ENCODE measurements at places on chromosomes 3 and 15. TPM values are rescaled to one million over a fixed set of nuclear protein-coding genes. Genes with fewer than 3 reads are reported as not detected.

Gene WNT5A
- total RNA-seq = 18.6 TPM

Gene CCDC13
- total RNA-seq = 0.28 TPM

Gene SOX14
- not detected for total RNA-seq

Gene GOLGA6B
- total RNA-seq = 0.15 TPM

Gene CCR1
- 2.2 TPM for total RNA-seq

Gene LRRC34
- total RNA-seq = 4.3 TPM

Gene TM6SF1
- 2.7 TPM for total RNA-seq

Gene EIF3J
- total RNA-seq = 50.0 TPM

Gene KBTBD13
- 0.07 TPM for total RNA-seq

Gene LMAN1L
- not detected for total RNA-seq

Gene ADGRG7
- not detected for total RNA-seq

Gene CNTN3
- total RNA-seq = 5.2 TPM

Gene ATP10A
- 2.0 TPM for total RNA-seq

Gene TOPAZ1
- not detected for total RNA-seq

Gene RETNLB
- total RNA-seq = not detected

Gene ACOX2
- 23.2 TPM for total RNA-seq

Gene SERPINI2
- not detected for total RNA-seq

Gene ZBTB47
- total RNA-seq = 17.6 TPM

Gene TEX55
- total RNA-seq = not detected

Gene SAMMSON
- total RNA-seq = 0.20 TPM

Gene STRIT1
- not detected for total RNA-seq

Gene SPINT1
- 131 TPM for total RNA-seq

Gene ZIC4
- total RNA-seq = not detected

Gene MYL3
- total RNA-seq = 4.3 TPM

Gene CAMK1
- 53.6 TPM for total RNA-seq

Gene XCR1
- not detected for total RNA-seq

Gene MED12L
- 2.4 TPM for total RNA-seq

Gene C3orf85
- total RNA-seq = not detected

Gene DLEC1
- total RNA-seq = 23.8 TPM

Gene EHD4
- total RNA-seq = 23.3 TPM

Gene RTP4
- total RNA-seq = 3.9 TPM

Gene TRPM1
- total RNA-seq = not detected

Gene LYZL4
- not detected for total RNA-seq

Gene MAGEF1
- total RNA-seq = 39.8 TPM

Gene MCF2L2
- 1.1 TPM for total RNA-seq

Gene ATP13A5
- total RNA-seq = not detected

Gene SLC6A1
- total RNA-seq = 1.8 TPM

Gene GP9
- not detected for total RNA-seq

Gene GOLGA8B
- total RNA-seq = 114 TPM

Gene ZNF502
- total RNA-seq = 6.8 TPM

Gene ZNF660
- 12.5 TPM for total RNA-seq

Gene KIF15
- 0.25 TPM for total RNA-seq

Gene FMN1
- total RNA-seq = 0.76 TPM

Gene LINGO1
- 4.5 TPM for total RNA-seq

Gene CAPN3
- total RNA-seq = 8.0 TPM

Gene AGBL1
- under 0.01 TPM for total RNA-seq

Gene ALDH1A3
- total RNA-seq = 2.9 TPM

Gene ACKR4
- 0.50 TPM for total RNA-seq

All from ovary (tissue), 10 donors.